ENCODE measurements at places on chromosomes 6 and 20.

DNA sequence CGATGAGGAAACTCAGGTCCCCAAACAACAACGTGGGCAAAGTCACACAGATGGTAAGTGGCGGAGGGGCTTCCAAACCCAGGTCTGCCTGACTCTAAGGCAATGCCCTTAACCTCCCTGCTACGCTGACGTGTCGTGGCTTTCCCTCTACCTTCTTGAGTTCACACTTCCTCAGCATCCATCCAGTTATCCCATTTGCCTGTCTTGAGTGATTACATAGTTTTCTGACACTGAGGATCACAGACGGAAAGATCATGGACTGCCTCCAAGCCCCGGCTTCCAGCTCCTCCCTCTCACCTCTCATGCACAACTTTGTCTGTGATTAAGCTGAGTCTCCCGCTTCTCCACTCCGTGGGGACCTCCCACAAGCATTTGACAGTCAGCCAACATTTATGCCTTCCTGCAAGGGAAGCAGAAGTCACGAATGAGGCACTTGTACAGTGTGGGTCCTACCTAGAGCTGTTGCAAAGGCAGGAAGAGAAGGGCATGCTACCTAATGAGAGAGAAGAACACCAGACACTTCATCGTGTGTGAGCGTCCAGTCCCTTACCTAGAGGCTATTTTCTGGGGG lies 33.8 kb downstream of the TBC1D7 start:
- DNase-seq, result no peak

GRCh38 chr6:5109436-5109835 lies 24.3 kb downstream of the PPP1R3G start:
- DNase-seq, result no peak

GRCh38 chr6:114007516-114007915 lies 36.6 kb upstream of the HDAC2 start:
- no peak for DNase-seq

- DNase-seq, result peak; percentile 63
These were observed 7.2 kb downstream of the HLA-DMB start for GRCh38 chr6:32933661-32934085.

GRCh38 chr20:53643031-53643832 lies 49.6 kb upstream of the ZNF217 start:
- peak; percentile 74 for DNase-seq

DNA sequence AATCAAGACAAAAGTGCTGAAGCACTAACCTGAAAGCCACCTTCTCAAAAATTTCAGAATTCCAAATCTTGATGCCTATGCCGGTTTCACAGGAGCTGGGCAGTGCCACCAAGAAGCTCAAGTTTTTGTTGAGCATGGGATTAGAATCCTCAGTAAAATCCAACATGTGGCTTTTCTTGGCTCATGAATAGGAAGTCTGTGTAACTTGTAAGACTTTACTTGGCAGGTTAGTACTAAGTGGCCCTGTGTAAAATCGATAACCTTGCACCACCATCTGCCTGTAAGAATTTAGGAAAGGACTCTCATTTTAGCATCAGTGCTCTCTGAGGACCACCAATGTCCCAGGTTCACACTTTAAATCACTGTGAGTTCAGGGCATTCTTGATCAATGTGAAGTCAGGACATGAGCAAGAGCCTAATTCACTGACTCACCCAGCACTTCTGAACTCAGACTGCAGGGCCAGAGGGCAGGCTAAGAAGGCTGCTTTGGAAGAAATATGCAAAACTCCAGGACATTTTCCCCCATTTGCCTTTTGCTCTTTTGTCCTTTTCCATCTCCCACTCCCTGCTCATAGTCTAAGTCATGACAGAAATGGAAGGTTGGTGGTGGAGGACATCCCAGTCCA lies 113.2 kb downstream of the EDN1 start:
- DNase-seq, result no peak

DNA sequence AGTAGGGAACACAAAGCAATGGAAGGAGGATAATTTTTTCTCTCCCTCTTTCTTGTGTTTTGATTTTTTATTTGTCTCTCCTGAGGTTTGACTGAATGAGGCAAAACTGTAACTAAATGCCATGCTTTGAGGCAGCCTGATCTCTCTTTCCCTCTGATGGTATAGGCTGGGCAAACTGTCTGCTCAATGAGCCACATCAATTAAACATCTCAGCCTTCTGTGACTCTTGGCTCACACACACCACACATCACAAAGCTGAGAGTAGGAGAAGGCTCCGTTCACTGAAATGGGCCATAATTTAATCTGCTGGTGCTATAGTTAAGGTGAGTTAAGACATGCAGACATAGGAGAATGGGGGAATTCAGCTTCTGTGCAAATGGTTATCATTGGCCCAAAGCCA lies 28.1 kb upstream of the SCGN start:
- DNase-seq, result no peak

DNA sequence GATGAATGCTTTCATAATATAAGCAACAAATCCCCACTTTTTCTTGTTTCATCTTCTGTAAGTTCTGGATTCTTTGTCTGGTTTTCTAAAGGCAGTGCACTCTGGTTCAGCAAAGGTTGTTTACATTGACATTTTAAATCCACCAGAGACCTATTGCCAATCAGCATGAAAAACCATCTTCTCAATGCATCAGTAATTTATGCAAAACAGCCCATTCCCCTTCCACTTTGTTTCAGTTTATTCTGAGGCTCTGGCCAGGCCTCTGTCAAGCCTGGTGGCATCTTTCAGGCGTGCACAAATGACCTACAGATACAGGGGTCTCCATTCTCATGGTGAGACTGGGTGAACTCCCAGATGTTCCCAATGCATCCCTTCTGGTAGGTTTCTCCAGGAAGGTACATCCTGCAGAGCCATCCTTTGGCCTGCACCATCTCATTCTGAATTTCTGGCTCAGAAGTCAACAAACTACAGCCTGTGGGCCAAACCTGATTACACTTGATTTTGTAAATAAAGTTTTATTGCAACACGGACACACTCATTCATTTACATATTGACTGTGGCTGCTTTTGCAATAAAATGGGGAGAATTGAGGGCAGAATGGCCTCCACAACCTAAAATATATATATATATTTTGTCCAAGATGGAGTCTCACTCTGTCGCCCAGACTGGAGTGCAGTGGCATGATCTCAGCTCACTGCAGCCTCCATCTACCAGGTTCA lies 405.4 kb downstream of the PREX1 start:
- DNase-seq, result no peak

GRCh38 chr20:20887593-20888265 lies 175.3 kb upstream of the RALGAPA2 start:
- DNase-seq, result no peak

DNA sequence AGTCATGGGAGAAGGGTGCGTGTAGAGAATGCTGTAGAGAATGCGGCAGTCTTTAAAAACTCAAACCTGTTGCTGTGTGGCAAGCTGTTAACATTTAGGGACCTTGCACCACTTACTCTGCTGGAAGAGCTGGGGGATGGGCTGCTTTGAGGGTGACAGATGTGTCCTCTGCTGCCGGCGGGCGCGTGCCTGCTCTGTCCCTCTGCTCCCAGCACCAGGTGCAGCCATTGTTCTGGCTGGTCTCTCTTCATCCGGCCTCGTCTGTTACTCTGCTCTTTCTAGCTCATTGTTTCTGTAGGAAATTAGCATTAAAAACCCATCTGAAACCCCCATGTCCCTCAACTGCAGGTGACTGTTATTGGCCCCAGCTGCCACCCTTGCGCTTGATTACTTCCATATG lies 78.5 kb downstream of the CBFA2T2 start:
- DNase-seq, result no peak

- no peak for DNase-seq
These were observed 48.9 kb downstream of the ANKRD60 start for GRCh38 chr20:58179432-58180099.

- DNase-seq, result no peak
These were observed 64.7 kb downstream of the TRAM2 start for GRCh38 chr6:52512199-52512598.

DNA sequence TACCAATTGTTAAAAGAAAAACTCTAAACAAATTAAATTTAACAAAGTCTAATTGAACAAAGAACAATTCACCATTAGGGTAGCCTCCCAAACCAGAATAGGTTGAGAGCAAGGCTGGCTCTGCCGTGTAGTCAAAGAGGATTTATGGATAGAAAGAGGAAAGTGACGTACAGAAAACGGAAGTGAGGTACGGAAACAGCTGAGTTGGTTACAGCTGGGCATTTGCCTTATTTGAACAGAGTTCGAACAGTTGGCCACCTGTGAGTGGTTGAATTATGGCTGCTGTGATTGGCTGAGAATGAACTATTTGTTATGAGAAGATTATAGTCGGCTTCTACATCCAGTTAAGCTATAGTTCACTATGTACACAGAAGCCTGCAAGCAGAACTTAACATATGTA lies 18.5 kb upstream of the ISM1 start:
- no peak for DNase-seq

GRCh38 chr6:31446481-31446880 lies 43.1 kb downstream of the MICA start:
- no peak for DNase-seq

DNA sequence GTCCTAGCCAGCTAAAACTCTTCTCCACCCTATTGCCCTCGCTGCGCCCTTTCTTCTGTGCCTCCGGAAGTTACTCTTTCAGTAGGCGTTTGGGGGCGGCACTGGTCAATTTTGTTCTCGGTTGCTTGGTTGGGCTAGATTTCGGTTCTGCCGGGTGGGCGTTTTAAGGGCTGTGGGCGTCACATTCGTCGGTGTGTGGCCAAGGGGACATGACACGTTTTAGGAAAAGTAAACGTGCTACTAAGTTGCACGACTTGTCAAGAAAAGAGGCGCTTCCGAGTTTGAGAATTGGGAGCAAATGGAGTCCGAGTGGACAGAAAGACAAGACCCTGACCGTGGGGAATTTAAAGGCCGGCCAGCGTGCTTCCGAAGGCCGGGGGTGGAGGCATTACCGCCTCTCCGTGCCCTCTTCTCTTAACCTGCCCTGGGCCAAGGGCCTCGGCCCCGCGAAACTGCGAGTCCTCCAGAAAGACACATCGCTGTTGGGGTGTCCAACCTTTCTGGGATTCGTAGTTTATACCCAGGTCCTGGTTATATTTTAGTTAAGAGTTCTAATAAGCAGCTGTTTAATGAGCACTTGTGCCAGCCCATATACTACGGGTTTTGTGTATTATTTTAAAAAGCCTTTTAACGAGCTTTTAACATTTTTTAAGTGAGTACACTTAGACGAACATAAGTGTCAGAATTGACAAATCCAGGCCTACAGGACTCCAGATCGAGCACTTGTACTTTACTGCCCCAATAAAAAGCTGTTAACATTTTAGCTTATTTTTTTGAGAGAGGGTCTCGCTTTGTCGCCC lies 664 bp upstream of the BAG6 start:
- peak; percentile 87 for DNase-seq

DNA sequence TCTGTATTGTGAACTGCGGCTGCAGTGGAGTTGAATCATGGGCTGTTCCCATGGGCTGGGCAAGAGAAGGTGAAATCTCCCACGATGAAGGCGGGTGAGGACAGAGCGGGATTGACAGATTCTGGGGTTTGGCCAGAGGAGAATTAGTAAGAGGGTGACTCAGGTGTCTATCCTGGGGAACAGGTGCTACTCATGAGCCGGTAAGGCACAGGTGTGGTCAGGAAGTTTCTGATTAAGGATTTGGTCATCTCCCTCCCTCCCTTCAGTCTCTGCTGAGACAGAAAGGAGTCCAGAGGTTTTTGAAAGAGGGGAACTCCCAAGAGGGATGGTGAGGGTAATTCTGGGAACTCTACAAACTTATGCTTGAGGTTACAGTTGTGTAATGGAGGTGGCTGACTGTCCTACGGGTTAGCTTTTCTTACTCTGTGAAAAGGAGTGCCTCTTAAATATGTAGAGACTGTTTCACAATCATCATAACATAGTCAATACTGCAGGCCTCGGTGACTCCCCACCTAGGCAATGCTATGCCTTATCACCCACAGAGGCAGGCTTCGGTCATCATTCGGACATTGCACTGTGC lies 31.5 kb downstream of the SERPINB1 start:
- peak; percentile 48 for DNase-seq

DNA sequence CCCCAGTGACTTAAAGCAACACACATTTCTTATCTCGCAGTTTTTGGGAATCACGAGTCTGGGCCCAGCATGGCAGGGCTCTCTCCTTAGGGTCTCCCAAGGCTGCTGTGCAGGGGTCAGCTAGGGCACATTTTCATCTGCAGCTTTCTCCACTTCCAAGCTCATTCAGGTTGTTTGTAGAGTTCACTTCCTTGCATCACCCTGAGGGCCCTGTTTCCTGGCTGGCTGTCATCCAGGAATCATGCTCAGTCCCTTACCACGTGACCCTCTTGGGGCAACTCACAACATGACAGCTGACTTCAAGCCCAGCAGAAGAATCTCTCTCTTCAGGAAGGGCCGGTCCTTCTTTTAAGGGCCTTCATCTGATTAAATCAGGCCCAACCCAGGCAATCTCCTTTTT lies 21.3 kb downstream of the SNAP25 start:
- peak; percentile 58 for DNase-seq

GRCh38 chr6:129454488-129454887 lies 255.5 kb downstream of the ARHGAP18 start:
- DNase-seq, result no peak

DNA sequence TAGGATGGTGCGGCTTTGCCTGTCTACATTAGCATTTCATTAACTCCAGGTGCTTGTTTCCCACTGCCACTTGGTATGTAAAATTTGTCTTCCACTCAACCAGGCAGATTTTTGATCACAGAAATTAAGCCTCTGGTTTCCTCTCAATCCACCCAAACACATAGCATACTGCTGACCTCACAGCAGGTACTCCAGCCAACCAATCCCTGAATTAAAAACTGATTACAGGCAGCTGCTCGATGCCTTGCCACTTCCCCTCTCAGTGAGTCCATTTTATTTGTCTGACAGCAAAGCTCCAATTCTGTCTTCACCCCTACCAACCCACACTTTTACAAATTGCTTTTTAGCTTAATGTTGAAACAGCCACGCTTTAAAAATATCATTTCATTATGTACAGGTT lies 95.2 kb downstream of the PLCB1 start:
- DNase-seq, result no peak

DNA sequence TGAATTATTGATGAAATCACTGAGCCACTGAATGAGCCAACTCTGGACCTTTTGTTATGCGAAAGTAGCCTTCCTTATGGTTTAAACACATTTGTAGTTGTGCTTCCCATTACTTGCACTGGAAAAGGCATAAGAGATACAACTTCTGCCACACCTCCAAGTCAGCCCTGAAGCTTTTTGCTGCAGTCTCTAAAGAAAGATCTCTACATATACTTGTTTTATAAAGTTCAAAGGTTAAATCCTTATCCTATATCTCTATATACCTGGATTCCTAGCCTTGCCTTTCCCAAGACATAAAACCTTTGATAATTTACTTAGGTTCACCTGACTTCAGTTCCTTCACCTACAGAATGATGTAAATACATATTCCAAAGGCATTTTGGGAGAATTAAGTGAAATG lies 132.0 kb downstream of the PTPRK start:
- no peak for DNase-seq

- no peak for DNase-seq
These were observed 313.4 kb downstream of the CDH26 start for GRCh38 chr20:60271597-60271996.

All from mucosa of descending colon (tissue), 3 donors.